CD4-positive, alpha-beta T cell treated with Interleukin-21 for 1 hour (primary cell): ENCODE measurements at places on chromosomes 12 and 14.

- DNase-seq = no peak
Measured at GRCh38 chr12:20181416-20182180, 186.7 kb upstream of the PDE3A start.

GRCh38 chr14:69500736-69501135 lies 16.2 kb downstream of the PLEKHD1 start:
- DNase-seq = no peak

DNA sequence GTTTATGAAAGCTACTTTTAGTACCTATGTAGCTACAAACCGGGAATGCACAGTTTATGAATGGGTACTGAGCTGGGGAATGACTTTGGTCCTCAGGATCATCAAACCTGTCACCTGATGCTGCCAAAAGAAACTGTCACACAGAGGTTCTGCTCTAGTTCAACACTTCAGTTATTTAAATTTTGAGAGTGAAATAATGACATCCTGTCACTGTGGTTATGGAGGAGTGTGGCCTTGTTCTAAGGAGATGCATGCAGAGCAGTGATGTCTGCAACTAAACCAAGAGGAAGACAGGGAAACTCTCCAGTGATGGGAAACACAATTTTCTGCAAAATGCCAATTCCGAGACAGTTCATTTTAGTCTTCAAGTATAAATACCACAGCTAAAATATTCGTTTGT lies 4.8 kb upstream of the AEBP2 start:
- peak; percentile 12 for DNase-seq

- no peak for DNase-seq
Measured at GRCh38 chr12:12979126-12979525, 20.9 kb downstream of the HEBP1 start.

GRCh38 chr14:68544081-68544892 lies 248.6 kb downstream of the ZFP36L1 start:
- no peak for DNase-seq

- DNase-seq = no peak
Measured at GRCh38 chr12:106058256-106059182, 80.2 kb downstream of the NUAK1 start.

- DNase-seq = peak; percentile 87
Measured at GRCh38 chr12:6914246-6914946, at the start of gene ENO2. TSS of gene ENO2 (plus strand) at chr12:6914580. CDS start at chr12:6915833, 1,253 bp downstream.
